HepG2 (cell line): ENCODE measurements at places on chromosomes 1 and 21.

GRCh38 chr21:45124596-45124995 lies 50.2 kb downstream of the ADARB1 start:
- no peak for DNase-seq
- no peak overlapping the region for H3K27ac ChIP-seq
- H3K36me3 ChIP-seq: no peaks in the 10 kb centered on the region; the same call in 1 of the 2 replicates
- peaks cover 17% of the 10 kb centered on the region for H3K4me1 ChIP-seq
- H3K4me3 ChIP-seq: no peak overlapping the region

GRCh38 chr1:175702079-175702795 lies 41.2 kb downstream of the TNR start:
- DNase-seq: no peak
- H3K27me3 ChIP-seq: peaks cover 2% of the 10 kb centered on the region; the same call in 1 of the 2 replicates
- no peaks in the 10 kb centered on the region for H3K36me3 ChIP-seq
- no peak overlapping the region for H3K27ac ChIP-seq
- H3K4me3 ChIP-seq: no peak overlapping the region

- no peak overlapping the region for H3K27ac ChIP-seq
- H3K4me3 ChIP-seq: no peak overlapping the region
- peaks cover 15% of the 10 kb centered on the region for H3K4me1 ChIP-seq
- no peak for DNase-seq
- peaks cover 20% of the 10 kb centered on the region; the same call in 1 of the 3 replicates for H3K27me3 ChIP-seq
These were observed 139.7 kb upstream of the ETV3 start for GRCh38 chr1:157277913-157278312.

DNA sequence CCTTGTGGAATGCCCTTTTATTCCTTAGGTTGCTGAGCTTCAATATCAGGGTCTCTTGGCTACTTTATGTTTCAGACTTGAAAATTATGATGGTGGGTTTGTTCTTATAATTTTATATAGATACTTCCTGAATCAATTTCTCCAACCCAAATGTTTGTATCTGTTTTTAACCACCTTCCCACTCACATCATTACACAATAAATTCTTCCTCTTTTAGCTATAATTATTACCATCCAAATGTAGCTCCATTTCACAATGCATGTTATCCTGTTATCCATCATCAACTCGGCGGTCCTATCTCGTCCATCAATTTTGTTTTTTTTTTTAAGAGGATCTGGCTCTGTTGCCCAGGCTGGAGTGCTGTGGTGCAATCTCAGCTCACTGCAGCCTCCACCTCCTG lies 357.6 kb upstream of the ZP4 start:
- no peak overlapping the region for H3K4me3 ChIP-seq
- no peak for DNase-seq
- no peaks in the 10 kb centered on the region for H3K36me3 ChIP-seq
- no peaks in the 10 kb centered on the region for H3K4me1 ChIP-seq

DNA sequence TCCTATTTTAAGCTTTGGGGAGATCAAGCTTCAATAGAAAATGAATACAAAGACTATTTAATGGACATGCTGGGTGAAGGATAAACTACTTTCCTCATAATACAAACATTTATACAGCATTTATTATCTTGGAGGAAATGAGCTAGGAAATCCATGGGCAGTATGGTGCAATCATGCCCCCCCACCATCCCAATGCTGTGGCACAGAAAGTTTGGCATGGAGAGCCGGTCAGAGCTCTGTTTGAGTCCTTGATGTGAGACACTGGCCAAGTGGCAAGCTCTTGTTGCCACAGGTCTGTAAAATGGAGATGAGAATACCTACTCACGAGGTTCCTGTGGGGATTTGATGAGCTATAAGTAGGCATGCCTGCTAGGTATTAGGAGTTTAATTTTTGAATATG lies 120.6 kb downstream of the MAB21L3 start:
- no peak overlapping the region for H3K4me3 ChIP-seq
- H3K27ac ChIP-seq: no peak overlapping the region
- H3K27me3 ChIP-seq: peaks cover 15% of the 10 kb centered on the region; the same call in 2 of the 3 replicates
- no peaks in the 10 kb centered on the region for H3K4me1 ChIP-seq

GRCh38 chr1:197677752-197678295 lies 97.5 kb downstream of the DENND1B start:
- no peaks in the 10 kb centered on the region for H3K4me1 ChIP-seq
- H3K27me3 ChIP-seq: no peaks in the 10 kb centered on the region
- no peak for DNase-seq

GRCh38 chr21:29166323-29166722 lies 35.9 kb downstream of the MAP3K7CL start:
- no peaks in the 10 kb centered on the region for H3K27me3 ChIP-seq
- DNase-seq: no peak
- H3K27ac ChIP-seq: no peak overlapping the region
- no peaks in the 10 kb centered on the region for H3K4me1 ChIP-seq
- no peaks in the 10 kb centered on the region for H3K36me3 ChIP-seq
- H3K4me3 ChIP-seq: no peak overlapping the region

DNA sequence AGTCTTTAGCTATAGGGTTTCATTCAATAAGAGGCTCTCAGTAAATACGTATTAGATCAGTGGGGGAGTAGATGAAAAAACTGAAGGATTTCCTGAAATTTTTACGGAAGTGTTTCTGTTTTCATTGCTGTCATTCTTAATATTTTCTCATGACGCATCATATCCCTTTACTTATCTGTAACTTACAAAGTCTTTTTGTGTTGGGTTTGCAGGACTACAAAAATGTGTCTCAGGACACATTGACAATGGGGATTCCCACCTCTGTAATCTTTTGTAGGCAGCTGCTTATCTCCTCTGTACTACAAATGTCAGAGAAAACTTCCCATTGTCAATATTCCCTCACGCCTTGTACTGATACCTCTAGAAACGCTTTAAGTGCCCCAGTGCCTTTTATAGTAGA lies 35.5 kb downstream of the CRP start:
- no peak for DNase-seq
- H3K36me3 ChIP-seq: no peaks in the 10 kb centered on the region
- no peak overlapping the region for H3K4me3 ChIP-seq
- H3K27ac ChIP-seq: no peak overlapping the region

DNA sequence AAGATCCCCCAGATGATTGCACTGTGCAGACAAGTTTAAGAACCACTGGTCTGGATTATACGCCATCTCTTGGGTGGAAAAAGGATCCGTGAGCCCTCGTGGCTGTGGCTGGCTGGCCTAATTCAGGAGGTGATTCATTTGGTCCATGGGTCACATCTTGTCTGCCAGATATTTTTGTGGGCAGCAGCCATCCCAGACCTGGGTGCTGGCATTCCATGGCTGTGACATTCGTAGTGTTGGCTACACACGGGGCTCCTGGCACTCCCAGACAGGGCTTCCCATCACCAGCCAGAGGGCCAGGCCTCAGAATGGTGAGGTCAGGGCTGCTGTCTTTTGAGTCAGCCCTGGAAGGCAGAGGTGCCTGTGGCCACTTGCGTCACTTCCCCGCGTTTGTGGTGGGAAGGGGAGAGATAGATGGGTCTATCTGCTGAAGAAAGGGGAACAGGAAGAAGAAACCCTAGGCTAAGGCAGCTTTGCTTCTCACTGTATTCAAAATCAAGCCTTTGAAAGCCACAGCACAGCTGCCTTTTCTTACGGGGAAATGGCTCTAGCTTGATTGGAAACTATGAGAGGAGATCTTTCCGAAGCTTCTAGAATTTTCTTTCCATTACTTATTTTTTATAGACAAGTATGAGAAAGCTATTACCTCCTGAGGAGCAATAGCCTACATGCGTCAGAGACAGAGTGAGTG lies 32.4 kb downstream of the EIF2D start:
- H3K27ac ChIP-seq: no peak overlapping the region
- no peaks in the 10 kb centered on the region for H3K4me1 ChIP-seq
- no peaks in the 10 kb centered on the region for H3K36me3 ChIP-seq
- no peaks in the 10 kb centered on the region for H3K27me3 ChIP-seq

GRCh38 chr1:224338150-224338838 lies 8.3 kb upstream of the NVL start:
- no peak overlapping the region for H3K27ac ChIP-seq
- H3K4me3 ChIP-seq: 0 out of 2 replicates have a peak overlapping the region, but pooled peaks have one; percentile 0
- H3K4me1 ChIP-seq: peaks cover 16% of the 10 kb centered on the region
- H3K36me3 ChIP-seq: no peaks in the 10 kb centered on the region

DNA sequence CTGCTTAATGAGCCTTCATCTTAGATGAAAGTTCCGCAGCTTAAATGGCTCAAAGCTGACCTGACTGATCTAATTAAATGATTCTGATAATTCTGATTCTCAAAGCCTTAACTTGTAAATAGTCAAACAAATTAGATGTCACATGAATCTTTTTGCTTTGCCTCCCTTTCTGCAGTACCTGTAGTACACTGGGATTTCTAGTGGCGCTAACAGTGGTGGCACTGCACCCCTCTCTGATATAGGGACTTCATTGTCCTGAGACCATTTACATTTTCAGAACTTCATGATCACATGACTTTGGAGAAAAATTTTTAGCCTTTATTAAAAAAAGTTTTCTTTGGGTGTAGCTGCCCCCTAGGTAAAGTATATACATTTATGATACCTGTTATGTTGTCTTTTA lies 546.7 kb upstream of the ADGRL2 start:
- H3K4me1 ChIP-seq: no peaks in the 10 kb centered on the region
- H3K27me3 ChIP-seq: no peaks in the 10 kb centered on the region
- DNase-seq: no peak
- no peak overlapping the region for H3K4me3 ChIP-seq
- no peak overlapping the region for H3K27ac ChIP-seq
